ENCODE measurements at places on chromosomes 4 and X.

- no peak for DNase-seq
Measured at GRCh38 chrX:150051096-150051495, 112.8 kb upstream of the EOLA2 start.

GRCh38 chr4:94544811-94545210, 93.1 kb downstream of the PDLIM5 start:
- DNase-seq = no peak

DNA sequence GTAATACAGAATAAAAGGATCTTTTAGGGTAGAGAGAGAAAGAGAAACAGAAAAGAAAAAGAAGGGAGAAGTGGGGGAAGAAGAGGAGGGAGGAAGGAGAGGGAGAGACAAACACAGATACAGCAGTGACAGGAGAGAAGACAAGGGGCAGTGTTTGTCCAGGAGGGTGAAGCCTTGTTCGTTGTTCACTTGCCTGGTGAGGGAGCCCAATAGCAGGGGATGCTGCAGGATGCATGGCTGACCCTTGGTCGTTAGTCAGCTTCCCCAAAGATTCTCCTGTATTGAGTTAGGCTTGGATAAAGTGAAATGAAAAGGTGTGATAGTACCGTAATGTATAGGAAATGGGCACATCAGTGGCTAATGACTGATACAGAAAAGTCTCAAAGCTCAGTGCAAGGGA, 403.7 kb downstream of the IL15 start:
- DNase-seq = no peak

GRCh38 chr4:143232277-143232676, 47.6 kb downstream of the USP38 start:
- DNase-seq = no peak

DNA sequence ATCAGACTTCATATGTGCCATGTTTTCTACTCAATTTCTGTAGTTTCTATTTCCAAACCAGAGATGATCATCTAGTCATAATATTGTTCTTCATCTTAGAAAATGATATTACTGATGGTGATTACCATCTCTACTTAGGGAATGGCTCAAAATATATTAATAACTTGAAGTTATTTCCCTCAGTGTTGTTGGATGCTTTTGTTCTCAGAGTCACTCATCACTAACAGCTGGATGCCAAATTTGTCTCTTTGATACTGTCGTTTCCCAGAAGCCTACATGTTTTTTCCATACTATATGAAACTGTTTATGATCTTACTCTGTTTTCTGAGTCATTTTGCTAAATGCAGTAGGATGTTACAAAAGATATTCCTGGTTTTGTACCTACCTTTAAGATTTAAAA, 8.9 kb downstream of the PGAM4 start:
- DNase-seq = no peak

- DNase-seq = no peak
Measured at GRCh38 chr4:132691026-132691425, 458.1 kb upstream of the PCDH10 start.
